GM23338 (cell line): ENCODE measurements at places on chromosomes 5 and 9.

GRCh38 chr9:94900222-94901018 lies 173.9 kb downstream of the AOPEP start:
- no peak for DNase-seq

DNA sequence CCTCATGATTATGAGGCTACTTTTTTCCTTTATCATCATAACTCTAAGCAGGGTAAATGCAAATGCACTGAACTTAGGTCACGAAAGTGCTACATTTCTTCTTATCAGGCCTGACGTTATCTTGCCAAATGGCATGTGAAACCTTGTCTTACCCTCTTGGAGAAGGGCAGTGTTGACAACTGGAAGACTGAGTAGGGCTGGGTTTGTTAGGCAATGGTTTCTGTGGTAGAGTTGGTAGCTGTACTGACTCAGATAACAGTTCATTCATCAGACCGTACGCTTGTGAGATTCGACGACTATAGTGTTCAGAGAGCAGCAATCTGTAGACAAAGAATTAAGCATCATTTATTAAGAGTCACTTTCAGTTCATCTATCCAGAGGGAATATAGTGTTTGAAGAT lies 127.7 kb downstream of the CPLANE1 start:
- no peak for DNase-seq

DNA sequence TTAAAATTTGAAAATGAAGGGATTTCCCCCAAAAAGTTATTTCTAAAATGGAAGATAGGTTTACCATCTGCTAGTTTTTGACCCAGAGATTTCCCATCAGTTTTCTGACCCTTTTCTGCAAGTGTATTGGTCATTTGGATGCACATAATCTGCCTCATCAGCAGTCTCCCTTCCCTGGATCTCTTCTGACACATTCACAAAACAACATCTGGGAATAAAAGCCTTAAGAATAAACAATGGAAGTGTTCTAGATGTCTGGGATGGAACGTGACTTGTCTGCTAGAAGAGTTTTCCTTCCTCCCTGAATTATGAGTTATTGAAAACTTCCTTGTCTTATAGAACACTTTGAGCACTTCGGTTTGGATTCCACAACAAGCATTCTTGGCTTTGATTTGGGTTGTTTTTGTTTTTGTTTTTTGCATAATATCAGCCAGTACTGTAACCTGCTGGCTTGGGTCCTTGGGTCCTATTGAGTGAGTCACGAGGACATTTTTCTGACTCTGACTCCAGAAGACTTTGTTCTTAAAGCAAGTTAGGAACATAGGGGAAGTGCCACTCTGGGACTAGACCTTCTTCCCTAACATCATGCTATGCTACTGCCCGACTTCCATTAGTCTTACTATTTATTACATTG lies 18.2 kb upstream of the ESM1 start:
- no peak for DNase-seq

- DNase-seq, result peak; percentile 69
Measured at GRCh38 chr5:42943931-42944631, 96.0 kb downstream of the ANXA2R start.

- no peak for DNase-seq
Measured at GRCh38 chr5:316210-317085, 5.1 kb upstream of the AHRR start.

DNA sequence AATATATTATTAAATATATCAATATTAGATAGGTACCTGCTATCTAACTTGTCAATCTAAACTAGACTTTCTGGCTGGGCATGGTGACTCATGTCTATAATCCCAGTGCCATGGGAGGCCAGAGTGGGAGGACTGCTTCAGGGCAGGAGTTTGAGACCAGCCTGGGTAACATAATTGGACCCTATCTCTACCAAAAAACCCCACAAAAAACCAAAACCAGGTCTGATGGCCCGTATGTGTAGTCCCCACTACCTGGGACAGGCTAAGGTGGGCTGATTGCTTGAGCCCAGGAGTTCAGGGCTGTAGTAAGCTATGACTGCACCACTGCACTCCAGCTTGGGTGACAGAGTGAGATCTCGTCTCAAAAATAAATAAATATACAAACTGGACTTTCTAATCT lies 55.0 kb downstream of the PJA2 start:
- DNase-seq, result no peak

GRCh38 chr5:150556859-150557508 lies 49.1 kb downstream of the NDST1 start:
- DNase-seq, result no peak
